ENCODE measurements at places on chromosomes 2 and 18. TPM values are rescaled to one million over a fixed set of nuclear protein-coding genes. Genes with fewer than 3 reads are reported as not detected.

Gene SPATA3
- not detected for total RNA-seq

Gene SERPINB10
- not detected for total RNA-seq

Gene GPR45
- total RNA-seq = not detected

DNA sequence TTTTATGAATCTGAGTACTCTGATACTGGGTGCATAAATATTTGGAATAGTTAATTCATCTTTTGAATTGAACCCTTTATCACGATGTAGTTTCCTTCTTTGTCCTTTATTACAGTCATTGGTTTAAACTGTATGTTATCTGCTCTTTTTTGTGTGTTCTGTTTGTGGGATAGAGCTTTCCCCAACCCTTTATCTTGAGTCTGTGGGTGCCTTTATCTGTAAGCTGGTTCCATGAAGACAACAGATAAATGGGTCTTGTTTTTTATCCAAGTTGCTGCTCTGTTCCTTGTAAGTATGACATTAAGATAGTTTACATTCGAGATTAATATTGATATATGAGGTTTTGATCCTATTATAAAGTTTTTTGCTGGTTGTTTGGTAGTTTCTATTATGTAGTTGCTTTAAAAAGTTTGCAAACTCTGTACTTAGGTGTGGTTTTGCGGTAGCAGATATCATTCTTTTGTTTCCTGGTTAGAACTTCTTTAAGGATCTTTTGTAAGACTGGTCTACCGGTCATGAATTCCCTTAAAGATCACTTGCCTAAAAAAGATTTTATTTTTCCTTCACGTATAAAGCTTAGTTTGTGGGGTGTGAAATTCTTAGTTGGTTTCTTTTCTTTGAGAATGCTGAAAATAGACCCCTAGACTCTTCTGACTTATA is 1451.3 kb upstream of the SLC39A10 start:
- no peaks in the 10 kb centered on the region for H3K36me3 ChIP-seq
- H3K27me3 ChIP-seq = no peaks in the 10 kb centered on the region
- no peak overlapping the region for H3K4me3 ChIP-seq
- no peak for DNase-seq
- H3K27ac ChIP-seq = no peak overlapping the region
- no peaks in the 10 kb centered on the region for H3K4me1 ChIP-seq

DNA sequence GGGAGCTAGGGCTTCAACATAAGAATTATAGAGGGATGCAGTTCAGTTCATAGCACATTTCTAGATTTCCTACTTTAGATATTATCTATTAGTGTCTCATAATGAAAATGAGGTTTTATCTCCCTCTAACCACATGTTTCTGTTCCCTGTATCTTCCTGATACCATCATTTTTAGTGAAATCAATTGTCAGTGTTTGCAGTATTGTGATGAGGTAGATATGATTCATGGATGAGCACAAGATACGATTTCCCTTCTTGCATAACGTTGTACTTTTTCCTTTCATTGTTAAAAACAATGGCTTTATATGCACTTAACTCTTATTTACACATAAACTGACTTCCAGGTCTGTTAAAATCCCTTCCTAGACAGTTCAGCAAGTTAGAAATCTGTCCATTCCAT is 211.4 kb downstream of the ZBTB7C start:
- DNase-seq = no peak
- H3K27ac ChIP-seq = no peak overlapping the region
- H3K36me3 ChIP-seq = no peaks in the 10 kb centered on the region
- H3K4me3 ChIP-seq = no peak overlapping the region
- peaks cover 31% of the 10 kb centered on the region for H3K27me3 ChIP-seq

DNA sequence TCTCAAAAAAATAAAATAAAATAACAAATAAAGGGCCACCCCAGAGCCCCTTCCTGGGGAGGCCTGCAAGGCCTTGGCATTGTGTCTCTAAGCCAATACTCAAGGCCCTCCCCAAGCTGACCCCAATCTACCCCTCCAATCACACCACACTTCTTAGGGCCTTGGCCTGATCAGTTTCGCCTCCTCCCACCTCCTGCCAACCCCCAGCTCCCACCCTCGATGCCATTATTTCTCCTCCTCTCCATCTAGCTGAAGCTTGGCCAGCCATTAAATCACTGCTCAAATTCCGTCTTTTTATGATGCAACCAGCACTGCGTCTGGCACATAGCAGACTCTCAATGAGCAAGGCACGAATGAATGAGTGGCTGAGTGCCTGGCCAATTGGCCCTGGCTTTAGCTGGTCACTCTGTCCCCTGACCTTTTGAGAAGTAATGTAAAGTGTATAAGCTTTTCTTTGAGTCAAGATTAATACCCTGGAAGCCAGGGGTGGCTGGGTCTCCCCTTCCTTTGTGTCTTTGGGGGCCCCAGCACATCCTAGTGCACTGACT is 55.9 kb downstream of the SMAD7 start:
- no peaks in the 10 kb centered on the region for H3K27me3 ChIP-seq
- no peak overlapping the region for H3K27ac ChIP-seq
- H3K36me3 ChIP-seq = peaks cover 2% of the 10 kb centered on the region
- H3K4me3 ChIP-seq = no peak overlapping the region
- H3K4me1 ChIP-seq = peaks cover 9% of the 10 kb centered on the region
- no peak for DNase-seq

Measured in activated CD4-positive, alpha-beta T cell treated with anti-CD3 and anti-CD28 coated beads, Interleukin-2, amount 10 ng/mL, durations not matched to agents 24 days and 14 days (primary cell).